HuH-7.5 (cell line): ENCODE measurements at places on chromosomes 1 and 21.

DNA sequence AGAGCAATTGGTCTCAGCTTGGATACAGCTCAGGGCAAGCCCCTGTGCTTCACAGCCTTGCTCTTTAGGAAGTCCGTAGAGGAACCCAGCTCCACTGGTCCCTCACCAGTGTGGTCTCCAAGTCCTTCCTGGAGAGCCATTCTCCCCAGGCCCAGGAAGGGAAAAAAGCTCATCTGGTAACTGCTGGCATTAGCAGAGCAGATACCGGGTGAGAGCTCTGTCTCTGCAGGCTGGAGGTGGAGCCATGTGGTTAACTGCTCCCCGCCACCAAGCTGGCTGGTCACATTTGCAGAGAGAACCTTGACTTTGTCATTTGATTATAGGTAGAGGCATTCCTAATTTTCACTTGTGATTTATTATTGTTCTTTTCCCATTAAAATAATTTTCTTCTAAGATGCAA, 169.6 kb downstream of the ROR1 start:
- no peak for DNase-seq

DNA sequence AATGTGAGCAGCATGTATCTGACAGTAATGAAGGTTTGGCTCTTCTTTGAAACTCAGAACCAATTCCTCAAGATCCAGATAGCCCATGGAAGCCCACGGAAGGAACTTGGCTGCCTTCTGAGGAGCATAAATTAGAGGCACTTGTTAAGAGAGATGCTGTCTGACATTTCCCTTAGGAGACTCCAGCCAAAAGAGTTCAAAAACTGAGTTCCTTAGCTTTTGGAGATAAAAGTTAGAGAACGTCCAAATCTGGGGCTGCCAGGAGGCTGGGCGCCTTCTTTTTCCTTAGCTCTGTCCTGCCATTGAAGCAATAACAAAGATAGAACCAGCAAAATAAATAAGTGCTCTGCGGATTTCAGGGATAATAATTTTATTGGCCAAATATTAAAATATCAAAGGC, 439.6 kb upstream of the USP24 start:
- no peak for DNase-seq

- DNase-seq = no peak
Observed at GRCh38 chr1:69409731-69410456, 157.8 kb upstream of the LRRC7 start.

GRCh38 chr1:34128186-34128889, 36.7 kb downstream of the CSMD2 start:
- no peak for DNase-seq

- no peak for DNase-seq
Observed at GRCh38 chr1:53530550-53530949, 71.4 kb downstream of the DMRTB1 start.

DNA sequence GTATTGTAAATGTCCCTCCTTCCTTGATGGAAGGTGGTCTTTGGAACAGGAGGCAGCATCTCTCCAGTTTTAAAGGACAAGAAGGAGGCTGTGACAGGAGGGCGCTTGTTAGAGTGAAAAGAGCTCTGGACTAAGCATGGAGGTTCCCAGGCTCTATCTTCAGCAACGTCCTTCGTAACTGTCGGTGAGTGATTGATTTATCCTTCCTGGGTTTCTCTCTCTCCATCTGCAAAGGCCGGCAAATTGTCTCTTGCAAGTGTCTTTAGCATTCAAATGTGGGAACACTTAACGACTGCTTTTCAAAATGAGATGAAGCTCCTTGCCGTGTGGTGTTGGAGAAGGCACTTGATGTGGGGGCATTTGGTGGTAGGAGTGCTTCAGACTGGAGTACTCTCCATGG, 15.2 kb downstream of the S100A11 start:
- no peak for DNase-seq
